Ovary (tissue), 10 donors: ENCODE measurements at places on chromosomes 2 and 18.

DNA sequence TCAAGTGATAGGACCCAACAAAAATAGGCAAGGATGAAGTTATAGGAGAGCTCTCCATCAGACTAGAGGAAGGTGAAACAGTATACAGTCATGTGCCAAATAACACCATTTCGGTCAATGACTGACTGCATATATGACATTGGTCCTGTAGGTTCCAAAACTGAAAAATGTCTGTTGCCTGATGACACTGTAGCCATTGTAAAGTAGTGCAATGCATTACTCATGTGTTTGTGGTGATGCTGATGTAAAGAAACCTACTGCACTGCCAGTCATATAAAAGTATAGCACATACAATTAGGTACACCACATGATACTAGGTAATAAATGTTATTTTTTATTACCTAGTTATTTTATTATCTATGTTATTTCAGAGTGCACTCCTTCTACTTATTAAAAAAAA is 147.9 kb downstream of the GREB1L start:
- DNase-seq, result no peak

- no peak for DNase-seq
These were observed 244.9 kb upstream of the ZSWIM2 start for GRCh38 chr2:187093771-187094412.

DNA sequence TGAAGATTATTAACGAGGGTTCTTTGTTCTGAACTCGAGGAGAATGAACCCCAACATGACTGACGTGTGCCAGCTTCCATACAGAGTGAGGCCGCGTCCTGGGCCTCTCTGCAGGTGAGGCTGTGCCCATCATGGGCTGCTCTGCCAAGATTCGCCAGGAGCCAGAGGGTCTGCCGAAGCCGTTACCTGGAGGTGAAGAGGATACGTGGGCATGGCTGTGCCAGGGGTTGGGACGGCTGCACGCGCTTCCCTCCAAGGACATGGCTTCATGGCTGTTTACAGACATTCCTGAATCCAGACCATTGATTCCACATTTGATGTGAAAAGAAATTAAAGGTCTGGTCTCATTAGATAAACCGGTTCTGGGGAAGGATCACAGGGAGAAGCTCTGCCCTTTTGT is 211.4 kb upstream of the SALL3 start:
- DNase-seq, result no peak

DNA sequence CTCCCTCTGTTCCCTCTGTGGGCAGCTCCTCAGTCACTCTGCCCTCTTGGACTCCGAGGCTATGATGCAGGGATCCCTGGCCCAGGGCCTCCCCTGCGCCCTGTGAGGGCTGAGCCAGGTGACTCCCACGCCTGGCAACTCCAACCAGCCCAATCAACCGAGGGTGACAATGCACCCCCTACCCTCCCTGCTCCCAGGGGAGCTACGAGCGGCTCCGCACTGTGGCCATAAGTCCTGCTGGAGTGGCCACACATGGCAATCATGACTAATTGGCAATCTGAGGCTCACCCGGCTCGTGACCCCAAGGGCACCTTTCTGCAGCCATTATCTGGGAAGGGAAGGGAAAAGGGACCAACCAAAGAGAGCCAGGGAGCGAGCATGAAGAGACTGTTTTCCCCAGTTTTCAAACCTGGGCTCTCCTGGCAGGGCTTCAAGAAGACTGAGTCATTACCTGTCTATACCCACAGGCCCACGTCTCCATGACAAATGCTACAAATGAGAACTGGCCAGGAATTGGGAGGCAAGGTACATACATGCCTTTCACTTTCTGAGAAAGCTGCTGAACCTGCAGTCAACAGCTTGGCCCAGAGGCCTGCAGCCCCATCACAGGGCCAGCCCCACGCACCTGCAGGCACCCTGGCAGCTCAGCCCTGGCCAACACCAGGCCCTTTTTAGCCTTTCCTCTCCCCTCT is 45.1 kb downstream of the RPL31 start:
- no peak for DNase-seq

DNA sequence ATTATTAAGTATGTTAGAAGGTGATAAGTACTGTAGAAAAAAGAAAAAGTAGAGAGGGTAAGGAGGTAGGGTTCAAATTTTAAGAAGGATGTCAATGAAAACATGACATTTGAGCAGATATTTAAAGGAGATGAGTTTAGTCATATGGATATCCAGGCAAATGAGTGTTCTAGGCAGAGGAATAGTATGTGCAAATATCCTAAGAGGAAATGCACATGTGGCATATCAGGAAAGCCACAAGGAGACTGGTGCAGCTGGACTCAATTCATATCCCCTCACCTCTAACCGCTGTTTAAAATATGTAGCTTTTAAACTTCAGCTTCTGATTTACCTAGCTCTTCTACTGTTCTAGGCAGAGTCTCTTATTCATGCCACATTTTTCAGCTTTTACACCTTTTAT is 9.5 kb downstream of the AGPS start:
- no peak for DNase-seq

GRCh38 chr2:211270257-211270656 is 713.9 kb downstream of the CPS1 start:
- no peak for DNase-seq

DNA sequence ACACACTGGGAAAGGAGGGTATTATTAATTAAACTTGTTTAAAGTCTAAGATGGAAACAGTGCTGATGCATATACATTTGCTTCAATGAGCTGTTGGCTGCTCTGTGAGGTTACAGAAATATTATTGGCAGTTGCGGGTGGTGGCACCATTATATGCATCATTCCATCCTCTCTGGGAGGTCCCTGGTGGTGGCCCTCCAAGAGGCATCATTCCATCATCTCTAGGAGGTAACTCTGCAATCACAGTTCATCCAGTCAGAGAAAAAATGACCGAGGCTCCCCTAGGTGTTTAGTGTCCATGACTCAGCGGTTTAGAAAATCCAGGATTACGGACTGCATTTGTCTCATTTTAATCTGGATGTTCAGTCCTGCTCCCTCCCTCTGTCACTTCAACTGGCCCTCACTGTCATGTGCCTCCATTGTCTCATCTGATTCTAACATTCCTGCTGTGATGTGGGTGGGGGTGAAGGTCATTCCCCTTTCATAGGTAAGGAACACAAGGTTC is 15.4 kb downstream of the AFF3 start:
- no peak for DNase-seq

DNA sequence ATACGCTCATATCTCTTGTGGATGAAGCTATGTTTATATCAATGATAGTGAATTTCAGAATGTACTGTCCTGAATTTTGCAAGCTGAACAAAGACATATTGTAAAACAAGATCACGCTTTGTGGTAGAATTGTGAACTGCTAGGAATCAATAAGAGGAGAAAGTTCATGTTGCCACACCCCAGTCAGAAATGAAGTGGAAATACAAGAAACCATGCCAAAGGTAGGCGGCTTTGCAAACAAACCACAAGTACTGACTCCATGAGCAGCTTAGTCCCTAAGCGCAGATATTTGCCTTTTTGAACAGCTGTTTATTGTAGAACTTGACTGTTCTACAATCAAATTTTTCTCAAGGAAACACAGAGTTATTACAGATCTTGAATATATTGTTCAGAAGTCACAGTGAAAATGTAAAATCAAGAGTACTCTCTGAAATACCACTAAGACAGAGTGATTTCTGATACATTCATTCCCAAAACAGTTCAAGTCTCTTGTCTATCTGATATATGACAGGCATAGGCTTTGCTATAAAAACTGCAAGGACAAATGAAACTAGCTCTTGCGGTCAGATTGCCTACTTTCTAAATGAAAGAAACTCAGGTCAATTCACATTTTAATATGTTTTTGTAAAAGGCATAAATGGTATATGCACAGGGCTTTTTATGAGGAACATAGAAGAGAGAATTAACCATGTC is 120.9 kb upstream of the CDH19 start:
- DNase-seq, result no peak

DNA sequence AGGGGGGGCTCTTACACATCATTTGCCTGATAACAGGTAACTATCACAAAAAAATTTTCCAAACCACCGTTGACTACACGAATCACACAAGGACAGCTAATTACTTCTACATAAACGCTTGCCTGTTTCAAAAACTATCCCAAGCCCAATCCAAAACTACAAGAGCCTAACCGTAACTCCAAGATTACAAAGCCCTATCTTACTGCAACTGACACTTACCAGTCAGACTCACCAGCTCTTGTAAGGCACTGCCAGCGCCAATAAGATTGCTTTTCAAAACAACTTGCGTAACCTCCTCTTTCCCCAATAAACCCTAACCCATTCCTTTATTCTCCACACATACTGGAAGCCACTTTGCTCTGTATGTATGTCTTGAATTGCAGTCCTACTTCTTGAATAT is 148.4 kb downstream of the NBAS start:
- no peak for DNase-seq

DNA sequence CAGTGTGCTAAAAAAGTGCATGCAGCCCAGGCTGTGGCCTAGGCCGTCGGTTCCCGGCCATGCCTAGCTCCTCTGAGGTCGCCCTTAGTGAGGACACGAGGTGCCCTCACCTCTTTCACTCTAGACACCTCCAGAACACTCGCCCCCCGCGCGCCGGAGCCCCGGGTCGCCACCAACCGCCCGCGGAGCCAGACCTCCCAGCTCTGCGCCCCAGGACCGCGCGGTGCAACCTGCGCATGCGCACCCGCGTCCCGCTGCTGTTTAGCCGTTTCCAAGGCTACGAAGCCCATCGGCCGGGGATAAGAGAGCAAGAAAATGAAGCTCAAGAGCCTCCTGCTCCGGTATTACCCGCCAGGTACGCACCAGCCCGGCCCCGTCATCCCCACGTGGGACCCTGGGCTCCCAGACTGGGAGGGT is at the start of gene DAW1:
DAW1 (plus strand) TSS at position 257 of the 417 bp plus-strand sequence; CDS start at position 316, 59 bp downstream.
- DNase-seq, result peak; percentile 36

DNA sequence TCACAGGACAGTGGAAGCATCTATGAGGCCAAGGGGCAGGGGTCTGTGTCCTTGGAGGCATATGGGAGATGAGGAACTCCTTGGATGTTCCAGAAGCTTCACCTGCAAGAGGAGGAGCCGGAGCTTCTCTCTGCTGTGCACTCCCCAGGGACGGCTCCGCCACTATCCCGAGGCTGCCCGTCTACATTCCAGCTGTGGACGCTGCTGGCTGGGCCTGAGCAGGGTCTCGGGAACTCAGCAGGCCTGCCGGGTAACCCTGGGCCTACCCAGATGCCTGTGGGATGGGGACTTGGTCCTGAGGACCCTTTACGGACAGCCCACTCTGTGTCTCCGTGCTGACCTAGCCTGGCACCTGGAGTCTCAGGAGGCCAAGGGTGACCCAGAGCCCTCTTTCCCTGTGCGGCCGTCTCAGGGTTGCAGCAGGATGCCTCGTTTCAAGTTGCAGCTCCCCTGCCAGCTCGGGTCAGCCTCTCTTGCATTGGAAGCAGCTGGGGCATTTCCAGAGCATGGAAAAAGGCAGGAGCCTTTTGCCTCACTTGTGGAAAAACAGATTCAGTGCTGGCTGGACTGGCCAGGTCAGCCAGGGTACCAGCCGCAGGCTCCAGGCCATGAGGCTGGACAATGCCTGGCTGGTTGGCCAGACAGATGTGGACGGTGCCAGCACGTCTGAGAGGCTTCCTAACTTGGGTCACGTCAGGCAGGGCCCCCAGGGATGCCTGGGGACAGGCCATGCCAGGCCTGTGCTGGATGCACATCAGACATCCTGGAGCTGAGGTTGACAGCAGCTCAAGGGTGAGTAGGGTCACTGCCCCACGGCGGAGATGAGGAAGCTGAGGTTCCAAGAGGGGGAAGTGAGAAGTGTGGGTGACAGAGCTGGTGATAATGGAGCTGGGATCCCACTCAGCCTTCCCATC is 41.5 kb downstream of the SCTR start:
- no peak for DNase-seq

DNA sequence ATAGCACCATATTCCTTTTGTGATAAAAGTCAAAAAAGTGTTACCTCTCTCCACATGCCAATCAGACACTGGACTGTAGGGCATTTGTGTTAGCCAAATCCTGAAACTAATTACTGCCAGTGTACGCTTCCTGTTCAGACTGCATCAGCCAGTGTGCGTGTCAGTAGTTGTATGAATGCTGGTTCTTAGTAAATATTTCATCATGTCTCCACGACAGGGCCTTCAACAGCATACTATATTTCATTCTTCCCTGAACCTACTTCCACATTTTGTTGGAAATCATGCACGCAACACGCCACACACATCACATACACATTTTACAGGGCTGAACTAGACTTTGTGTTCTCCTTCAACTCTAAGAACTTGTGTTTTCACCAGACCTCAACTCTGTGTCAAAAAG is 77.5 kb downstream of the EPB41L3 start:
- no peak for DNase-seq

GRCh38 chr18:36942264-36942663 is 113.3 kb downstream of the KIAA1328 start:
- no peak for DNase-seq

DNA sequence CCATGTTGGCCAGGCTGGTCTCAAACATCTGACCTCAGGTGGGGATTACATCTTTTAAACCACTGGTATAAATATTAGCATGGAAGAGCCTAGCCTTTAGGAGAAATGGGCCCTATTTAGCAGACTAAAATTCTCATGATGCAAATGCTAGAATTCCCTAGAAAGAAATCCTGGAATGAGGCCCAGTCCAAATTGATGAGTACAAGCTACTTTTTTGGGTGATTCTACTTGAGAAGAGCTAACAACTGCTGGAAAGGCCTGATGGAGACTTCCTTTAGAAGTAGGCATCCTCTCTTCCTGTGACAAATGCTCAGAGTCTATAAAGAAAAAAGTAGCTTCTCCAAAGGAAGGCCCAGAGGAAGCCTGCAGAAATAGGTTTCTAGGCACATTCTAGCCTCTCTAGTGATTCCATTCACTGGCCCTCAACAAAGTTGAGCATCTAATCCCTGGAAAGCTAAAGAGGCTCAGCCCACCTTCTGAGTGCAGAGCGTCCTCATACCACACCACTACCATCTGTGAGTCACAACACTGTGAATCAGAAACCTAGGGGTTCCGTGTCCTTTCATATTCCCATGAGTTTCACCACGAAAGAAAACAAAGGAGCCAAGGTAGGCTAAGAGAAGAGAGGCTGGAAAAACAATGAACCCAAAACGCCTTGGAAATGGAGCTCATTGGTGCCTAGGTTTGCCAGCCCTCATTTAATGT is 183.1 kb downstream of the C1D start:
- no peak for DNase-seq

GRCh38 chr18:77056344-77057005 is 76.1 kb downstream of the MBP start:
- DNase-seq, result no peak

- DNase-seq, result no peak
These were observed 7.8 kb upstream of the SEMA4C start for GRCh38 chr2:96877631-96878092.

GRCh38 chr18:45090526-45091140 is 409.9 kb downstream of the SETBP1 start:
- no peak for DNase-seq

DNA sequence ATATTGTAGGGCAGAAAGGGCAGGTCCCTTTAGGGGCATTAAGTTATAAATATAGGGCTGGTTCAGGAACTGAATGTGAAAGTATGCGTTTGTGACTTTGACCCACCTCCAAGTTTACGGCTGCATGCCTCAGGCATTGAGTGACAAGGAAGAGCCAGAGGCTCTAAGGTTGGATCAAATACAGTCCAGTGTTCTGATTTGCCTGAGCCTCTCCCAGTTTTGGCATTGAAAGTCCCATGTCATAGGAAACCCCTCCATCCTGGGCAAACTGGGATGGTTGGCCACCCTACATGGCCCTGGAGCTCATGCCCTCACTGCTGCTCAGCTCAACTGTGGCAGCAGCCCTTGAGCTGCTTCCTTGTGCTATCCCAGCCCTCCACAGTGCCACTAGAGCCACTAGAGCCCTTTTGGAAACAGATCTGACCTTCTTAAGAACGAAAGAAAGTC is 29.9 kb downstream of the HK2 start:
- DNase-seq, result peak; percentile 8
